ENCODE measurements at places on chromosomes 6 and 20.

DNA sequence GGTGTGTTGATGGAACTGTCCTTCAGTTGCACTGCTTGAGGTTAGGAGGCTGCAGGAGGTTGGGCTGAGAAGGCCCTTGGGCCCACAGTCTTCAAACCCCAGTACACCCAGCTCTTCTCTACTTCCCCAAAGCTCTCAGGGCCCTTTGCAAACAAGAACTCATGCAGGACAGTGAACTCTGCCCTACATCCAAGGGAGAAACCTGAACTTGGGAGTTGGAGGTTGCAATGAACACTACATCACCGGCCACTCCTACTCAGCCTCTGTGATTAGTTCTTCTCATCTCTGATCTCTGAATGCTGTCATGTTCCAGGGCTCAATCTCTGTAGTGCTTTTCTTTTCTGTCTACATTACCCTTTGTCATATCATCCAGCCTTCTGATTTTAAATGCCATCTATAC lies 148.5 kb upstream of the PDE7B start:
- no peak for DNase-seq

GRCh38 chr6:162942866-162943265 lies 215.1 kb downstream of the PACRG start:
- no peak for DNase-seq

- DNase-seq = no peak
Observed at GRCh38 chr20:43670423-43670822, 3.5 kb downstream of the MYBL2 start.

DNA sequence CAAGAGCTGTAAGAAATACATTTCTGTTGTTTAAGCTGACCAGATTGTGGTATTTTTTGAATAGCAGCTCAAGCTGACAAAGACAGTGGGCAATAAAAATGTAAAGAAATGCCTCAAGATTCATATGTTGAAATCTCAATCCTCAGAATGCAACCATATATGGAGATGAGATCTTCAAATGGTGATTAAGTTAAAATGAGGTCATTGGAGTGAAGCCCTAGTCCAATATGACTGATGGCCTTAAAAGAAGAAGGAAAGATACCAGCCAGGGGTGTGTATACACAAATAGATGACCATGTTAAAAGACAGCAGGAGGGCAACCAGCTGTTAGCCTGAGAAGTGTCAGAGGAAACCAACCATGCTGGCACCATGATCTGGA lies 7.1 kb upstream of the DDO start:
- no peak for DNase-seq

GRCh38 chr6:14597090-14597489 lies 479.5 kb downstream of the CD83 start:
- DNase-seq = no peak

DNA sequence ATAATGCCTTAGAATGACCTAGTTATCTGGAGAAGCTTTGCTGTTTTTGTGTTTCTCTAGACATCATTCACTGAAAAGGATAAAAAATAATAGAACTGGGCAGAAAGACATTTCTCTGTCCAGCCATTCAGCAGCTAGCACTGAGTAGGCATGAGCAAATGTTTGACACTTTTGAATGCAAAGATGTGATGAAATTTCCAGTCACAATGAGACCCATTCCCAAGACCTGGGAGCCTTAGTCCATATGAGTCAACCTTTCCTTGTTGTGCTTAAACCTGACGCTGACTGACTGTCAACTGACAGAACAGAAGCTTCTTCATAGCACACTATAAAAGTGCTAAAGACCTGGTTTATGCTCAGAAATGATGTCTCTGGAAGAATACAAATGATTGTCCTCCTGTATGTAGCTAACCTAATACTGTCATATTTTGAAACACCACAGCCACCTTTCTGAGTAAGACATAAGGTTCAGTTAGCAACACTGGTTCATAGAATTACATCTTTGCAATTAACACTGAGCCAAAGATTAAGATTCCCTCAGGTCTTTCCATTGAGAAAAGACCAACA lies 17.1 kb downstream of the RALGAPA2 start:
- no peak for DNase-seq

GRCh38 chr20:3768342-3769130 lies 983 bp upstream of the ADISSP start:
- peak; percentile 94 for DNase-seq

DNA sequence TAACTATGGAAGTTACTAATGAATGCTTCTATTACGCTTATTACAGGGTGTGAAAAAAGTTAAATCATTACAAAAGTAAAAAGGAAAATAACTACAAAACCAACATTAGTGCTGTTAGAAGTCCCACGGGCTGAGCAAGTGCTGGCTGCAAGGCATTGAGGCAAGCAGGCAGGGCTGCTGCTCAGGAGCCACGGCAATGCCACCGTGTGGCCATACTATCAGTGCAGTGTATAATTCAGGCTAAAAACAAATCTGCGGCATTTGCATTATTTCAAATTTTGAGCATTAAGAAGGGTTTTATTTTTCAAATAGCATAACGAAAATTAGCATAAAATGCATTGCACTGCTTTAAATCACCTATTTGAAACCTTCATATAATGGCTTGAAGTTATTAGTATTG lies 17.1 kb downstream of the IFNGR1 start:
- peak; percentile 7 for DNase-seq

DNA sequence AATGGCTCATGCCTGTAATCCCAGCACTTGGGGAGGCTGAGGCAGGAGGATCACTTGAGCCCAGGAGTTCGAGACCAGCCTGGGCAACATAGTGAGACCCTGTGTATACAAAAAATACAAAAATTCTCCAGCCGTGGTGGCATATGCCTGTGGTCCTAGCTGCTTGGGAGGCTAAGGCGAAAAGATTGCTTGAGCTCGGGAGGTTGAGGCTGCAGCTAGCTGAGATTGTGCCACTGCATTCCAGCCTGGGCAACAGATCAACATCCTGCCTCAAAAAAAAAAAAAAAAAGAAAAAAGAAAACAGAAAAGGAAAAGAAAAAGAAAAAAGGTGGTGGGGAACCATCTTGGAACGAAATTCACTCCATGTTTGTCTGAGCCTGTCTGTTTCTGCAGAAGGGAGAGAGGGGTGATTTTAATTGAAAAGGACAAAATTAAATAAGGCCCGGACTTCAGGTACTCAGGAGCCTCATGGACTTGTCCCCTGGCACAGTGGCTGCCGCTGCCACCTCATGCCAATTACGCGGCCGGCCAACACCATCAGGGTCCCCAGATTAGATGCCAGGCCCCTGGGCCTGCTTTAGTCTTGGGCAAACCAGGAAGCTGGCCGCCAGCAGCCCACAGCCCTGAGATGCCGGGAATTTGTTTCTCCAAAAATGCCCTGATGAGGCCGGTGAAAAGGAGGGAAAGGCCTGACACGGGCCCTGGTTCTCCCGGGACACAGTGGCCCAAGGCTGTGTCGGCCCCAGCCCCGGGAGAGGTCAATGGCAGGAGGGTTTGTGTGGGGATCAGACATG lies 37.8 kb upstream of the STX16 start:
- peak; percentile 47 for DNase-seq

GRCh38 chr6:14738933-14739332 lies 506.9 kb upstream of the JARID2 start:
- DNase-seq = no peak

- no peak for DNase-seq
Observed at GRCh38 chr6:28712982-28713381, 187.3 kb downstream of the GPX5 start.

DNA sequence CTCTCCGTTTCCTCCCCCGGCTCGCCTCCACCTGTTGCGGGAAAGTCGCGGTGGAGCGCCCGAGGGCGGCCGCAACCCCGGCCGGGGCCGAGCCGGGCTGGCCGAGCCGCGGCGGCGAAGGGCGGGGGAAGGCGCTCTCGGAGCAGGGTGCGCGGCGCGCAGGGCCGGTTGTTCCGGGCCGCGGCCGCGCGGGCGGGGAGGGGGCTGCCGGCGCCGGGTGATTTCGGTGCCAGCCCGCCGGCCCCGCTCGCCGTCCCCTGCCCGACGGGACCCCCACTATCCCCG lies 235 bp downstream of the MAP7 start:
- DNase-seq = no peak

GRCh38 chr20:36490191-36490590 lies 51.1 kb upstream of the MYL9 start:
- no peak for DNase-seq
